ENCODE measurements at places on chromosomes 7 and 10.

DNA sequence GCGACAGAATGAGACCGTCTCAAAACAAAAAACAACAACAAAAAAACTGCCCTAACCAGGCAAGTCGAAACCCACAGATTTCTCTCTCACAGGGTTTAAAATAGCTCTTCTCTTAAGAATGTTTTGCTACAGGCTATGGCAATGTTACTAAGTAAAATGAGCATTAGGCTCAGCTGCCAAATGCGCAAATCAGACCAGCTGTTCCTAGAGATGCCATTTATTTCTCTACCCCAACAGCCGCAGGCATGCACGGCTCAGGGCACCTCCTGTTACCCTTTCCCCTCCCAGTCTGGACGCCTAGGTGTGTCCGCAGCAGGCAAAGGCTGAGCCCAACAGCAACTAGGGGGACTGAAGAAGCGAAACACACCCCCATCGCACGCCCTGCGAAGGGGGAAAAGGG is 168.3 kb upstream of the MBL2 start:
- no peak for DNase-seq

DNA sequence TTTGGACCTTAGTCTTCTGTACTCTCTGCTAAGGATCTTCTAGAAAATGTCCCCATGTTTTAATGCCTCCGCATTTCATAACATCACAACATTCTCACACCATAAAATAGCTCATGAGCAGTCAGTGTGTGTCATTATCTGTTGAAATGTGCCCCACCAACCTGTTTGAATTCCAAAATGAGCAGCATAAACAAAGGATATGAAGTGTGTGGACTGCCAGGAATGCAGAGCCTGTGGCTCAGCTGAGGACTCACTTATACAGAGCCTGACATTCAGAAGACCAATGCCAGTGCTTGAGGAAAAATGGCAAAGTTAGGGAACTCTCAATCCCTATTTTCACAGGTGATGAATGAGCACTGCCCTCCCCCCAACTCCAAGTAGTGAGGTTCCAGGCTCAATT is 621.4 kb downstream of the POM121L12 start:
- DNase-seq = no peak

- DNase-seq = no peak
Observed at GRCh38 chr7:36188266-36188665, 35.2 kb downstream of the EEPD1 start.

GRCh38 chr10:127081851-127082345 is 114.5 kb downstream of the INSYN2A start:
- no peak for DNase-seq

DNA sequence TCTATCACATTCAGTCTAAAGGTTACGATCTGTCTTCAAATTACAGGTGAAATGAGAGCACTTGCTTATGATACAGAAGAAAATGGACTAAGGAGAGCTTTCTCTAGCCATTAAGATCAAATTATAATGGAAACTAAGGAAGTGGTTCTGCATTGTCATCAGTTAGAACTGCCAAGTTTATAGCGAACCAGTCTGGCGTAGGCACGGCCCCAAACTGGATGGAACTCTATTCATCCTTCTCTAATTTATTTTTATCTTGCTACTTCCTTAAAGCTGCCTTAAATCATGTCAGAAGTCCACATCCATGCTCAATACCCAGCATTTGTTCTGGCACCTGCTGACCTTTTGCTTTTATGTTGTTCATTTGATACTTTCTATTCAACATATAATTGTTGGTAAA is 63.7 kb upstream of the APBB1IP start:
- DNase-seq = no peak

GRCh38 chr10:64067009-64067606 is 545.9 kb downstream of the REEP3 start:
- DNase-seq = no peak

GRCh38 chr10:11789956-11790355 is 33.2 kb upstream of the PROSER2 start:
- DNase-seq = no peak

GRCh38 chr7:133888061-133888930 is 238.8 kb upstream of the LRGUK start:
- no peak for DNase-seq

DNA sequence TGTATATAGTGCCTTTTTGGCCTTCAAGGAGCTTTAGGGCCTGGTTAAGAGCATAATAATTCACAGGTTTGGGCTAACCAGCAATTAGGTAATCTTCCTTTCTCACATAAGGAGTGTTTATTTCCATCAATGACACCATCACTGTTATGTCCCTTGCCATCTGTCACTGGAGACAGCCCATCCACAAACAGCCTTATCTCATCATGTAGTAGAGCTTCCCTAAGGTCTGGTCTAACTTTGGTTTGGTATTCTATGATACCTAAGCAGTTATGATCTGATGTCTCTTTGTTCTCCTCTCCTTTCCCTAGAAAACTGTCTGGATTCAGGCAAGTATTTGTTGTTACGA is 26.4 kb downstream of the MAPK8 start:
- DNase-seq = no peak

GRCh38 chr10:28806951-28807759 is 129.8 kb downstream of the BAMBI start:
- no peak for DNase-seq

DNA sequence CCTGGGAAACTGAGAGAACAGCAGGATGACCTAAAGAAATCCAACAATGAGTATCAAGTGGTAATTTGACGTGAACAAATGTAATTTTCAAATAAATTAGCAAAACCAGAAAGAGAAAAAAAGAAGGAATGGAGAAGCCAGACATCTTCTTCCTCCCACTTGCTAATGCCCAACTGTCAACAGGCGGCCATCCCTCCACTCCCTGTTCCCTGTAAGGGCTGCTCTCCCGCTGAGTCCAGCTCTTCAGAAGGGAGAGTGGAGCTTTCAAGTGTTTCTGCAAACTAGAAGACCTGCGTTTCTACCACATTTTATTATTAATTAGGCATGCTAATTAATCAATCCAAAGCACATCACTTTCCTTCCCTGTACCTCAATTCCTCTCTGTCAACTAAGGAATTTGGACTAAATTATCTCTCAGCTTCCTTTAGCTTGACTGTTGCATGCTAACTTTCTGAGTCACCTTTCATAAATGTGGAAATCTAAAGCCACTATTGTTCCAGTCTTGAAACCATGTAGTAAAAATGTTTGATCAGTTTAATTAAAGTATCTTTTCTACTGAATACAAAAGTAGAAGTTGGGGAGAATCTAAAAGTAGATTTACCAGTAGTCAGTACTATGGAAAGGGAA is 48.4 kb upstream of the CUL1 start:
- DNase-seq = no peak

DNA sequence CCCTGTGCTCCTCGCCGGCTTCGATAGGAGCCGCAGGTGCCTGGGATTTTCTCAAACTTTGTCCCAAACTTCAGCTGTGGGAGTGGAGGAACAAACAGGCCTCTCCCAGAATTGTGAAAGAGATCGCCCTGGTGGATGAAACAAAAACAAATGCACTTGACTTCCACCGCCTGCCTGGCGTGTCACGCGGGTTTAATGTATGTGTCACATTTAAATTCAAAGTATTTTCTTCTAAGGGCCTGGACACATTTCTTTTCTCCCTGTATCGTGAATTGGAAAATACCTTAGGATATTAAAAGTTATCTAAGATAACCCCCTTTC is 694 bp upstream of the WASL start:
- DNase-seq = no peak
